ENCODE measurements at places on chromosomes 16 and 17.

DNA sequence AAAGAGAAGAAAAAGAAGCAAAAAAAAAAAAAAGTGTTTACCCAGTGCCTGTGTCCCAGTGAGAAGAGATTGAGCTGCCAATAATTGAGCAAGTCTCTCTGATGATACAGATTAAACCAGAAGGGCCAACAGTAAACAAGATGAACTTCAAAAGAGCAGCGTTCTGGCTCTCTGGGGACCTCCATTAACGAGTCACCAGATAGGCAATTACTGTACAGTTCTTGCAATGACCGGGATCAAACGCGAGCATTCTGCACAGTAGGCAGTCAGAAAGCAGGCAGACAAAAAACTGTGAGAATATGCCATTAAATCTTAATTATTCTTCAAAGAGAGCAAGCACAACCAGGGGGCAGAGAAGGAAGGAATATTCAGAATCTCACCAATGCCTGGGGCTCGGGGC lies 626.1 kb downstream of the TMEM114 start:
- DNase-seq, result no peak

DNA sequence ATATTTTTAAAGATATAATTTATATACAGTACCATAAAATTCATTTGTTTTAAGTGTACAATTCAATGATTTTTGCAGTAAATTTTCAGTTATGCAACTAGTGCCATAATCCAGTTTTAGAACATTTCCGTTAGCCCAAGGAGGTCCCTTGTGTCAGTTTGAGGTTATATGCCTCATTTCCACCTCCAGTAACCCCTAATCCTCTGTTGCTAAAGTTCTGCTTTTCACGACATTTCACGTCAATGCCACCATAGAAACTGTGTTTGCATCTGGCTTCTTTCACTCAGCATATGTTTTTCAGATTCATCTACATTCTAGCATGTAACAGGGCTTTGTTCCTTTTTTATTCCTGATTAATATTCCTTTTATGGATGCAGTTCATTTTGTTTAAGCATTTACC lies 42.4 kb upstream of the NUDT7 start:
- DNase-seq, result no peak

DNA sequence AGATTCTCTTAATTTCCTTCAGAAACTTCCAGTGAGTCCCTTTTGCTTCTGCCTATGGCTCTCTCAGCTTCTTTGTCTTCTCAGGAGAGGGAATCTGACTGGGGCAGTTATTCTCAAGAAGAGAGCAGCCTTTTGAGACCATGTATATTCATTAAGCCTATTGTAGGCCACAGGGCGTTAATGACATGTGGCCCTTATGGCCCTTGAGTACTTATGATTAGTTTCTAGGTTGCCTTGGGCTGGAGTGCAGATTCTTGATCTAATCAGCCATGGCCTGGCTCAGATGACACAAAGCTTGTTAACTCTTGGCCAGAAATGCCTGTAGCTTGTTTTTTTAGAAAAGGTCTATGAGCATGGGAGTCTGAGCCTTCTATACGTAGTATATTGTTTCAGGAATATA lies 17.4 kb downstream of the MFSD11 start:
- no peak for DNase-seq

- no peak for DNase-seq
Observed at GRCh38 chr17:47686664-47687327, 7.2 kb upstream of the TBKBP1 start.

DNA sequence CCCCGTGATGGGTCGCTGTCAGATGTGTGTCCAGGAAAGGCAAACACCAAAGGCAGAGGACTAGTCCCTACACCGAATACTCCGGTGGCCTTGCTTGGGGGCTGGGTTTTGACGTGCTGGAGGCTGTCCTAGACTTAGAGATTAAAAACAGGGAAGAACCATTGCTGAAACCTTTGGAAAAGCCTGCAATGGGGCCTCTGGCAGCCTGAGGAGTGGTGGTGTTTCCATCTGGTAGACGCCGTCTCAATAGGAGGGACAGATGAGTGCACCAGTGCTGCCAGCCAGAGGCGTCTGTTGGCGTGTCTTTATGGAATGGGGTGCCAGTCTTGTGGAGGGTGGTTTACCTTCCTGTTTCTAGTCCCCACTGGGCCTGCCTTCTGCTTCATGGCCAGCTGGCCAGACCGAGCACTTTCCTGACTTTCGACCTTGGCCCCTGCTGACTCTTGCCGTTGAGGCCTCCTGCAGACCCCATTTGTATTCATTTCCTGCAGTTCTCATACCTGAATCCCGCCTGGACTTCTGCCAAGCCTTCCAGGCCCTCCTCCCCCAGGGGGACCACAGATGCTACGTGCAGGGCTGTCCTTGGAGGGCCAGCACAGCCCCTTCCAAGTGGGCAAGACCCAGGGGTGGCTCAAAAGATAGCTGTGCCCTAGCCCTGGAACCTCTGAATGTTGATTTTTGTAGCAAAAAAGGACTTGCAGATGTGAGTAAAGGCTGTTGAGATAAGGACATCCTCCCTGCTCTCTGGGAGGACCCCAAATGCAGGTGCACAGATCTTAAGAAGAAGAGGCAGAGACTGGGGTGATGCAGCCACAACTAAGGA lies 1.9 kb upstream of the DNASE1 start:
- DNase-seq, result no peak

DNA sequence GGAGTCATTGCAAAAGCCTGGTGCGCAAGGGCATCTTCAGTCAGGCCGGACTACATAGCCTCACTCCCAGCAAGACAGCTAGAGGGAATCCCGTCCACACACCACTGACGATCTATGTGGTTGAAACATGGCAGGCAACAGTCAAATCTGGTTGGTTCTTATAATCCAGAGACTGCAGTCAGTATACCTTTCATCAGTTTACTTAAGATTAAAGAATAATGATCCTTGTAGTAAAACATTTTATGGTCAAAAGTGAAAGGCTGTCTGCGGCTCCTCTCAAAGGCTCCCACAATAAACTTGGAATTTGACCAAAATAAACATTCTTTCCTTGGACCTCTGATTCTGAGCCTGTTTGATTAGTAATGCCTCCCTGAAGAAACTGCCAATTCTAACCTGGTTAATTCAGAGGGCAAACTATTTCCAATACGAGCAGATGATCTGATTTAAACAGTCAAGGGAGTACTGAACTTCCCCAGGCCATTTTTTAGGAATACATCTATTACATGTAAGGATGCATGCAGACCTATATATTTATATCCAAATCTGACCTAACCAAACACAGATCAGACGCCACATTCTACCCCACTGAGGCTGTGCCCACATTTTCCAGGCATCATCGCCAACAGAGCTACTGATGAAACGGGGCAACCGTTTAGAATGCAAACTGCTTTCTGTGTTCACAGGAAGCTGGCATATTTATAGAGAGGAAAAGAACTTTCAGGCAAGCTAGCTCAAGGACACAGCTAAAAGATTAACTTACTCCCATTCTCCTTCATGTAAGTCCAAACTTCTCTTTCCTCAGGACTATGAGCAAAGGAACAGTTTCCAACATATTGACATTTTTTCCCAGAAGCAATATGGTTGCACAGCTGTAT lies 15.3 kb upstream of the TXNDC11 start:
- DNase-seq, result no peak

DNA sequence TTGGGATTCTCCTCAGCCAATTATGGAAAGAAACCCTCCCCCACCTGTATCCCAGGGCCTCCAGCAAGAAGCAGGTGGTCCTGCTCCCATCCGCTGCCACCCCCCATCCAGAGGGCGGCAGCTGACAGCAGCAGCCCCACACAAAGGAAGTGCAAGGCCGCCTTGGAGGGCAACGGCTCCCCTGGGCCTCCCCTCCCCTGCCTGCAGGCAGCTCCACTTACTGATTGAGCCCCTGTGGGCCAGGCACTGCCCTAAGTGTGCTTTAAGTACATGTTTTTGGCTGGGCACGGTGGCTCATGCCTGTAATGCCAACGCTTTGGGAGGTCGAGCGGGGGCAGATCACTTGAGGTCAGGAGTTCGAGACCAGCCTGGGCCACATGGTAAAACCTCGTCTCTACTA lies 257.6 kb downstream of the PARN start:
- DNase-seq, result no peak

DNA sequence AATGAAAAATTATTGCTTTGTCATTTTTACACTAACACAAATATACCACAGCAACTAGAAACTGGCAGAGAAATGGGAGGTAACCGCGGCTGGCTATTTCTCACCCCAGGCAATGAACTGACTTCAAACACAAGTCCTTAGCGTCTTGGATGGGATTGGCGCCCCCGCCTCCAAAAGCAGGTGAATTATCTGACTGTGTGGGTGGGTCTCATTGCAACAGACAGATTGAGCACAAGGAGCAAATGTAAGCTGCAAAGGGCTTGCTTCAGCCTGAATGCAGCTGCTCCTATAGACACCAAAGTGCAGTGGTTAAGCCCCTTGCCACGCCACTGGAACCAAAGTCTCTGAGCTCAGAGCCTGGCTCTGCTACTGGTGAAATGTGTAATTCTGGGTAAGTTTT lies 225.0 kb downstream of the XYLT1 start:
- DNase-seq, result no peak

GRCh38 chr16:65098916-65099315 lies 22.9 kb downstream of the CDH11 start:
- DNase-seq, result no peak

- DNase-seq, result no peak
Observed at GRCh38 chr17:34822007-34822739, 139.1 kb downstream of the CCT6B start.

- DNase-seq, result no peak
Observed at GRCh38 chr17:76307299-76307965, 644 bp downstream of the QRICH2 start.

DNA sequence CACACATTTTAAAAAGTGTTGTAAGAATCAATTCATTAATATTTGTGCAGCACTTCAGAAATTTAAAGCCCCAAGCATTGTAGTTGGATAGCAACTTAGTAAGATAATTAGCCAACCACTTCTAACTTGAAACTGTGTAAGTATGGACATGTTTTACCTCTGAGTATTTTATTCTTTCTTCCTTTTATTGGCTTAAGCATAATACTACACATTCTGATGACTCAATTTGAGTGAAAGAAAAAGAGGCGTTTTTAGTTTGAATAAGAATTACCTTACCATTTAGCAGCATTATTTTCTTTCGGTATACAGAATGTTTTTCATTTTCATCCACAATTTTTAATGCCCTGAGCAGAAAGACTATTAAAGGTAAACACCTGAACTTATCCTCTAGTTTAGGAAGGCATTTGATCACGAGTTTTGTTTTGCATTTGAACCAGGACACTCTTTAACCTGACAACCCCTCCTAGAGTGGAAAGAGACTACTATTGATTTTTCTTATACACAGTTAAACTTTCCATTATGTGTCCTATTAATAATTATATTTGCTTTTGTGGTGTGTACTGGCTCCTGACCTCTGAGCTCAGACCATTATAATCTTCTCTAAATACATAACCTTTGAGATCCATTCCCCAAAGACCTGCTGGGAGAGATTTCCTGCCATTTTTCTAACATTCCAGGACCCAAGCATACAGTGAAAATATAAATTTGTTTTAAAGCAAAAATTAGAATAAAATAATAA lies 9.2 kb downstream of the NACA2 start:
- DNase-seq, result no peak

DNA sequence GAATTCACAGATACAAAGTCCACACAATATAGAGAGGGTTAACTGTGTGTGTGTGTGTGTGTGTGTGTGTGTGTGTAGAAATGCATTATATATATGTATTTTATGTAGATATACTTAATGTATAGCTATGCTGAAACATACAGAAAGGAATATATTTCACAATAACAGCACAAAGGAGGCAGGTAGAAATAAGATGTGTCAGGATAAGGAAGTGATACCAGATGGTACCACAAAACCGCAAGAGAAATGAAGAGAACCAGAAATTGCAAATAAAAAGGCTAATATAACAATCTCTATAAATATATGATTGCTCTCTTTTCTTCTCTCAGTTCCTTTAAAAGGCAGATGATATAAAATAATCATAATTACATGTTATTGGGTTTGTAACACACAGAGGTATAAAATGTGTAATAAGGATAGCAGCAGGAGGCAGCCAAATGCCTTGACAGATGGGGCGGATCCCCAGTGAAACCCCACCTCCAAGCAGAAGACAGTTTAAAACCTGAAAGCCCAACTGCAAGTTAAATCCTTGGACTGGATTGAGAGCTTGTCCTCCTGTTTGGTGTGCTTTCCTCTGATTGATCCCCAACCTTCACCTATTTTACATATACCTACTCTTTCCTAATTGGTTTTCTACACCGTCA lies 365.4 kb upstream of the C16orf82 start:
- DNase-seq, result no peak

DNA sequence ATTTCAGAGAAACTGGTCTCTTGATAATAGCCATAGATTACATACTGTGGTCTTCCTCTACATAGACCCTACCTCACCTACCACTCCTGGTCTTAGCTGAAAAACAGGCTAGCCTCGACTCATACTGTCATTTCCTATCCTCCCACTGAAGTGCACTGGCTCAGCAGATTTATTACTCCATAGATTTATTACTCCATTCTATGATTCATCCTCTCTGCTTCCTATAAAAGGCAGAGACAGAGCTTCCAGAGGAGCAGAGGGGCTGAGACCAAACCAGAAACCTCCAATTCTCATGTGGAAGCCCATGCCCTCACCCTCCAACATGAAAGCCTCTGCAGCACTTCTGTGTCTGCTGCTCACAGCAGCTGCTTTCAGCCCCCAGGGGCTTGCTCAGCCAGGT lies at the start of gene CCL7:
Gene CCL7, plus strand, starts transcription at position 253 of the 400 bp plus-strand sequence. Its CDS starts 70 bp downstream, at position 323.
- DNase-seq, result no peak

GRCh38 chr16:12573730-12574383 lies 229.8 kb downstream of the CPPED1 start:
- DNase-seq, result peak; percentile 78

DNA sequence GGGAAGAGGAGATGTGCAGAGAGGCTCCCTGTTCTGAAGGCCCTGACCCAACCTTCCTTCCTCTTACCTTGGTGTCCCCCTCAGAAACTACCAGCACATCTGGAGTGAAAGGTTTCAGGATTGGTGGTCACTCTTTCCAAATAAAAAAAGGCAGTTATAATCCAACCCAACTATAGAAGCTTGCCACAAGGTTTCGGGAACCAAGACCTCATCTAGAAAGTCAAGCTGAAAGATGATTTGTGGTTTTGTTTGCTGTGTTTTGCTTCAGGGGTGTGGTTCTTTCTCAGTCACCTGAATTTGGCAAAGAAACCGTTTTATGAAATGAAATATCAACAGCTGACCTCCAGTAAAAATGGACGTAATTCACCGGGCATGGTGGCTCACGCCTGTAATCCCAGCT lies 19.3 kb downstream of the SHMT1 start:
- no peak for DNase-seq

GRCh38 chr17:19270704-19271611 lies 33.8 kb downstream of the EPN2 start:
- no peak for DNase-seq

All from stimulated activated CD4-positive, alpha-beta T cell treated with anti-CD3 and anti-CD28 coated beads, Interleukin-1b, Interleukin-23, amount 100 ng/mL, for 48 hours (primary cell).